Activated CD8-positive, alpha-beta memory T cell treated with anti-CD3 and anti-CD28 coated beads for 24 hours (primary cell): ENCODE measurements at places on chromosomes 7 and 10.
A peak's percentile ranks its signal among the peaks of the same experiment; 100 is the strongest.

- peak; percentile 58 for DNase-seq
These were observed 180.3 kb upstream of the SHH start for GRCh38 chr7:155992538-155992937.

DNA sequence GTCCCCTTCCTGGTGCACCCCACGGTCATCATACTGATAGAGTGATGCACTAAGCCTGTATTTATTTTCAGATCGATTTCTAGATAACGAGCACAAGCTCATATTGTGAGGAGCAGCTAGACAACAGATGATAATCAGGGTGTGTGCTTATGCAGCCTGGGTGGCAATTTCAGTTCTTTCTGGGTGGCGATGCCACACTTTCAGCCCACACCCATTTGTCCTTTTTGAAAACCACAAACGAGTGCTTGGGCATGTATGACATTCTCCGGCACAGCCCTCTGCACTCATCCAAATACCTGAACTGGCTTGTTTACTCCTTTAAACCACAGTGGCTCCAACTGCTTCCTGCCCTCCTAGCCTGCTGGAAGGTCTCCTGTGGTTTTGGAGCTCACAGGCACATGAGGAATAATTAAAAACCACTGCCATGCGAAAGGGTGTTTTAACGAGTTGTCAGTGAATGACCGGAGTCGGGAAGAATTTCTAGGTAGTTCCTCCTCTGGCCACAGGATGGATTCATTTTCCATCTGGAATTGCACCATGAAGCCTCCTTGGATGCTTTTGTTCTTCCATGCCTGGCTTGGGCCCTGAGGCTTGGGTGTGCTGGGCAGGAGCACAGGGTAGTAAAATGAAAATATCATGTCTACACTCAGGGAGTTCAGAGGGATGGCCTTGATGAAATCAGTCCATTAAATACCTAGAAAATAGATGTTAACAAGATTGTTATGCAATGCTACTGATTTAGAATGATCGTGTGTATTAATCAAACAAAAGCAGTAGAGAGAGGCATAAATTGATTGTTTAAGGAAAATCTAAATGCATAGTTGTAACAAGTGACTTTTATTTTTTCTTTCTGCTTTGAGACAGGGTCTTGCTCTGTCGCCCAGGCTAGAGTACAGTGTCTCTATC lies 52.4 kb upstream of the ITGB1 start:
- DNase-seq, result no peak

- DNase-seq, result no peak
These were observed 33.3 kb downstream of the CASP7 start for GRCh38 chr10:113712755-113713639.

- DNase-seq, result no peak
These were observed 198.0 kb upstream of the NEBL start for GRCh38 chr10:21095073-21095472.

GRCh38 chr7:141511676-141512396 lies 39.4 kb upstream of the AGK start:
- DNase-seq, result peak; percentile 55

DNA sequence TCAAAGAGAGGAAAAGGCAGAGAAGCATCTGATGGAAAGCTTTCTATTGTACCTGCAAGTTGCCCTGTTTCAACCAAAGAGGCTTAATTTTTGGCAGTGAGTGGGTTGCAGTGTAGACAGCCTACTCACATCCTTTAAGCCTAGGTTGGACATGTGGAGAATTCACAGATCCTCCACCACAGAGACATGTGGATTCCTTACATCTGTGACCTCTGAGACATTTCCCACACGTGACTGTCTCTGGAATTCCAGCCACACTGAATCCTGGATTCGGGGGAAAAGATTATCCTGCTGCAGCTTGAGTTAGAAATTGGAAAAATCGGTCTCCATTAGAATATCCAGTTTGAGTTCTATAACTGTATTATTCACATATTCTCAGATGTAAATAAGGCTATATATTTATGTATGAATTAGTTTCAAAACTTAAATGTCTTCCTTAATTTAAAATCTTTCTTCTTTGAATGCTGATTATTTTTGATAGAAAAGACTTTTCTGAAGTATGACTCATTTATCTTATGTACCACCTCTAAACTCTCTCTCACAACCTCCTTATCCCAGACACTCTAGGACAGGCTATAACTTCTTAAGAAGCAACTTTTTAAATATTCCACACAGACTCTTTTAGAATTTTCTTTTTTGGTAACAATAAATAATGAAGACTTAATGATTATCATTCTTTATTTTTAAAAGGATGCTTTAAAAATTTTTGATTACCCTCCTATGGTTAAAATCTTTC lies 123.3 kb downstream of the TWIST1 start:
- DNase-seq, result no peak
